Stimulated activated CD4-positive, alpha-beta T cell treated with anti-CD3 and anti-CD28 coated beads, Interleukin-1b, Interleukin-23, amount 100 ng/mL, for 1 hour (primary cell): ENCODE measurements at places on chromosomes 5 and 9.
A peak's percentile ranks its signal among the peaks of the same experiment; 100 is the strongest.

- no peak for DNase-seq
Measured at GRCh38 chr5:16304846-16305245, 125.3 kb upstream of the MARCHF11 start.

- DNase-seq, result no peak
Measured at GRCh38 chr9:114911167-114911821, 19.1 kb downstream of the TNFSF8 start.

DNA sequence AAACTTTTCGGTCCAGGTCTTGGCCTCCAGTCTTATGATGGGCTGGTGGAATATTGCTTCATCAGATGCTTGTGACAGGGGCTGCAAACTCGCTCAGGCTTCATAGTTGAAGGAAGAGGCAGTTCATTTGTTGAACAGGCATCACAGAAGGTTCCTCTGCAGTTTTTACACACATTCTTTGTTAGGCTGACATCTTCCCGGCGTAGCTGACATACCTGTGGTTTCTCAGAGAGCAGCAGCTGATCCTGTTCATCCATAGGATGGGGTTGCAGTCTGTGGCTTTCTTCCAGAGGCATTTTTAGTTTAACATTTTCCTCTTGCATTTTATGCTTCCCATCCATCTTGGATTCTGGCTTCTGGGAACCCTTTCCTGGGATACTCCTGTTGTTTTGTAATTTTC lies 1255.2 kb downstream of the EFNA5 start:
- DNase-seq, result no peak

DNA sequence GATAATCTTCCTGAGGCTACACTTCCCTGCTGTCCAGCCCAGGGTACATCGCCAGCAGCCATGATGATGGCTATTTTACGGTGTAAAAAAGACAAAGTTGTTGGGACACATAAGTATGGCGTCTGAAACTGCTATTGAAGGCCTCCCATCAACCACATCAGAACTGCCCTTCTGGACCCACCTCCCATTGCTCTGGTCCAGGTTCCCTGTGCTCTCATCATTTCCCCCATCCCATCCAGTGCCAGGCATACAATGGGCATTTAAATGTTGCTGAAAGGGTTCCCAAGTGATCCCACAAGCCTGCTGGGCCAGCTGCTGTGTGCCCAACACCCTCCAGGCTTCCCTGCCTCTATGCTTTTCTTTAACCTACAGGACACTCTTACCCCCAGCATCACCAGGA lies 10.6 kb downstream of the IL9 start:
- no peak for DNase-seq

- DNase-seq, result peak; percentile 56
Measured at GRCh38 chr9:112793213-112793810, 42.8 kb downstream of the SNX30 start.

DNA sequence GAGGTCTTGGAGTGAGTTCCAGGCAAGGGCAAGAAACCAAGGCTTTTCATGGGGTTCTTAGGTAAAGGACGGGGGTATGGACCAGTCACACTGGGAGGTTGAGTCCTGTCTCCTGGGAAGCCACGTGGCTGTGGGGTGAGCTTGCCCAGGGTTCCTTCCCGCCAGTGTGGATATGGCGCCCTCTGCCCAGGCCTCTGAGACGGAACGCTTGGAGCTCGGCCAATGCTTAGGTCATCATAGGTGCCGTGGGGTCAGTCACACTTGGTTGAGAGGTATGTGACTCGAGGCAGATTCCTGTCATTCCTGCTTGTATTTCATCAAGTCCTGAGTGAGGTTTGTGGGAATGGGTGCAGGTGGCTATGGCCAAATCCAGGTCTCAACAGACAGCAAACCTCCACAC lies 46.2 kb downstream of the TENT4A start:
- DNase-seq, result no peak

- DNase-seq, result no peak
Measured at GRCh38 chr9:125428902-125429467, 167.4 kb downstream of the GAPVD1 start.

DNA sequence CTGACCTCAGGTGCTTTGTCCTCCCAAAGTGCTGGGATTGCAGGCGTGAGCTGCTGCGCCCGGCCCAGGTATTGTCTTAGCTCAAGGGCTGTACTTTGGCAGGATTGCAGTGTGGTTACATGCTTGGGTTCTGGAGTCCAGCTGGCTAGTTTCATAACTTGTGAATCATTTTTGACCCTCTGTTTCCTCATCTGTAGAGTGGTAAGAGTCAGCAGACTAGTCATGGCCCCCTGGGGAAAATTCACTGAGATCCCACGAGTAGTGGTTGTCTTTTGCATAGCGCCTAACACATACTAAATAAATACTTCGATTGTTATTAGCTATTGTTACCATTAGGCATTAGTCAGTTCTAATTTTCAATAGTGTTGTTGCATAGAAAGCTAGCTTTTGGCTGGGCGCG lies 14.3 kb downstream of the PTPA start:
- no peak for DNase-seq
